Esophagus squamous epithelium (tissue), 5 donors: ENCODE measurements at places on chromosomes 6 and 20.

DNA sequence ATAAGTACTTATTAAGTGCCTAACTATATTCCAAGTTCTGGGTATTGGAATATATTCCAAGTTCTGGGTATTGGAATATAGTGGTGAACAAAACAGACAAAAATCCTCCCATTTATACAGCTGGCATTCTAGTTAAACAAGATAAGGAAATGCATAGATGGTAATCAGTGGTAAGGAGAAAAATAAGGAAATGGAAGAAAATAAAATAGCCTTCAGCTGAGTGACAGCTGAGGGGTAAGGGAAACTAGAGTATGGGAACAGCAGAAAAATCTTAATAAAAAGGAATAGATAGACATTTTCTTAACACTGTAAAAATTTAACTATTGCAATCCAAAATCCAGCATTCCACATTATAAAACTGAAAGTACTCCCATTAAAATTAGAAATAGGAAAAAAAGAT is 17.2 kb upstream of the WFDC10A start:
- no peak for DNase-seq

DNA sequence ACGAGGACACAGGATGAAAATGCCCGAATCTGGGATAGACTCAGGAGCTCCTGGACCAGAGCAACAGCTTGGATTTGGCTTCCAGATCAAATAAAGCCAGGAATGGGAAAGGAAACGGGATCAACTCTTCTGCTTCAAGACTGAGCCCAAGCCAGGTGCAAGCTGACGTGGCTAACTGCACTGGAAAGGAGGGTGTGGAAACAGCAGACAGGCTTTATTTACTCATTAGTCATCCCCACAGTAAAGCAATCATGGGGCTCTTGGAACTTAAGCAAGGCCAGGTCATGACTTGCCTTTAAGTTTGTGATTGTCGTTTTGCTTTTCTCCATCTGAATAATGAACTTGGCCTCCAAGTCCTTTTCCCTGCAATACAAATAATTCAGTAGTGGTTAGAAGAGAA is 45.2 kb downstream of the KIF16B start:
- DNase-seq: no peak

GRCh38 chr6:70310063-70310694 is 7.3 kb upstream of the COL9A1 start:
- DNase-seq: no peak

DNA sequence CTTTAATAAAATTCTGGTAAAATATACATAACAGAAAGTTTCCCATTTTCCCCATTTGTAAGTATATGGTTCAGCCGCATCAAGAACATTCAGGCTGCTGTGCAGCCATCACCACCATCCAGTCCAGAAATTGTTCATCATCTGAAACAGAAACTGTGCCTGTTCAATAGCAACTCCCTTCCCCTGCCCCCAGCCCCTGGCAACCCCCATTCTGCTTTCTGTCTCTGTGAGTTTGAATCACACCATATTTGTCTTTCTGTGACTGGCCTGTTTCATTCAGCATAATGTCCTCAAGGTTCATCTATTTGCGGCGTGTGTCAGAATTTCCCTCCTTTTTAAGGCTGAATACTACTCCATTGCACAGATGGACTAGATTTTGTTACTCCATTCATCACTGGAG is 19.1 kb downstream of the VSTM2L start:
- no peak for DNase-seq

GRCh38 chr20:13874394-13875157 is 89.7 kb downstream of the NDUFAF5 start:
- no peak for DNase-seq

DNA sequence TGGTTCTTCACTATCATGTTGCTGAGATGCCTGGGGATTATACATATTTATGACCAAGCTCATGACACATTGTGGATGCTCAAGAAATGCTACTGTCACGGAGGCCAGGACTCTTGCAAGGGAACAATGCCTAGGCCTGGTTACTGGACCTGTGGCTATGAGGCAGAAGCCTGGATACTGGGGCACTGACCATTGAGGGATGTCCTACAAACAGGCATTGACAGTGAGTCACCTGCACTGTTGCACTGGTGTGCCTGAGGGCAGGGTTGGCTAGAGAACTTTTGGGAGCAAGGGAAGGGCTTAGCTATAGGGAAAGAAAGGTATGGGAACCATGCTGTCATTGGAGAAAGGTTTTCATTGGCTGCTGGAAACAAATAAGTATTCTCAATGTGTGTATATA is 313.1 kb upstream of the SUPT3H start:
- DNase-seq: no peak

DNA sequence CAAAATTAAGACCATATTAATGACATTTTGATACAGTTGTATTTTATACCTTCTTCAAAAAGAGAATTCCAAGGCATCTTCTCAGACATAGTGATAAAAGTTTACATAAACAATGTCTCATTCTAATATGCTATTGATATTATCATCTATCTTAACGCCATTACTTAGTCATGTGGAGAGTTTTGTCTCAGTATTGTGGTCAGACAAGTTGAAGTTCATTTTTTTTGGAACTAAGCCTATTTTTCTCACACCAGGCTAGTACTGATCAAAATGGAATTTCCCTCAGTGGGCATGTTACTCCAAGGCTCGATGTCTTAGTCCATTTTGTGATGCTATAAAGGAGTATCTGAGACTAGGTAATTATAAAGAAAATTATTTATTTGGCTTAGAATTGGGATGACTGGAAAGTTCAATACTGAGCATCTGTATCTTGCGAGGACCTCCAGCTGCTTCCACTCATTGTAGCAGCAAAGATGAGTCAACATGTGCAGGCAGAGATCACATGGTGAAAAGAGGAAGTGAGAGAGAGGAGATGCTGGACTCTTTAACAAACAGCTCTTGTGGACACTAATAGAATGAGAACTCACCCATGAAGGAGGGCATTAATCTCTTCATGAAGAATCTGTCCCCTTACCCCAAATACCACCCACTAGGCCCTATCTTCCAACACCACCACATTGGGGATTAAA is 825.5 kb upstream of the MANEA start:
- no peak for DNase-seq

GRCh38 chr20:48773837-48774418 is 53.9 kb downstream of the PREX1 start:
- DNase-seq: no peak

DNA sequence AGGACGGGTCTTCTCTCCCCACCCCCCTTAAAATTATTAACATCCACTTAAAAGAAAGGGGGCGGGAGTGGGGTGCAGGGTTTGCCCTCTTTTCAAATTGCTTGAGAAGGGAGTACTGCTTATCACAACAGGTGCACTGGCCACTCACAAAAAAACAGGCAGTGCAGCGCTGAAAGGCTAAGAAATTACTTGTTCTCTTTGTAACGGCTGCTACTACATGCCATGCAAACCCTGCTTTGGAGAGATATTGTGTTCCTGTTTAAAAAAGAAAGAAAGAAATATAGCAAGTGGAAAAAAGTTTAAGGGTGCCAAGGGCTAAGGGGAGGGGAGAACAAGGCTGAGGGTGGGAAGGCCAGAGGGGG is 312.7 kb upstream of the JARID2 start:
- no peak for DNase-seq

DNA sequence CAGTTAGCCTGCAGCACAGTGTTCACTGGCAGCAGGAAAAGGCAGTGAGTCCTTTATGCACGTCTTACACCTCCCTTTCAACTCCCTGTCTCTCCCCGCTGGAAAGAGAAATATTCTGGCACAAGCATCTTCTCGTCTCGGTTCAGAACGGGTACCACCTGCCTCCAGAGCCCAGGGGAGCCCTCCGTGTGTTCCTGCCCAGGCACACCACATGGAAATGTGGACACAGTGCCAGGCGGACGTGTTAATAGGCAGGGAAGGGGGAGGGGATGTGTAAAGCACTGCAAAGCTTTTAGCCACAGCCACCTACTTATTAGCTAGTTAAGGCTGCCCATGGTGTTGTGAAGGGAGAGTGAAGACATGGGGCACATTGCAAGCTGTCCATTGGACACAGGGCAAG is 219.7 kb downstream of the FARS2 start:
- no peak for DNase-seq

DNA sequence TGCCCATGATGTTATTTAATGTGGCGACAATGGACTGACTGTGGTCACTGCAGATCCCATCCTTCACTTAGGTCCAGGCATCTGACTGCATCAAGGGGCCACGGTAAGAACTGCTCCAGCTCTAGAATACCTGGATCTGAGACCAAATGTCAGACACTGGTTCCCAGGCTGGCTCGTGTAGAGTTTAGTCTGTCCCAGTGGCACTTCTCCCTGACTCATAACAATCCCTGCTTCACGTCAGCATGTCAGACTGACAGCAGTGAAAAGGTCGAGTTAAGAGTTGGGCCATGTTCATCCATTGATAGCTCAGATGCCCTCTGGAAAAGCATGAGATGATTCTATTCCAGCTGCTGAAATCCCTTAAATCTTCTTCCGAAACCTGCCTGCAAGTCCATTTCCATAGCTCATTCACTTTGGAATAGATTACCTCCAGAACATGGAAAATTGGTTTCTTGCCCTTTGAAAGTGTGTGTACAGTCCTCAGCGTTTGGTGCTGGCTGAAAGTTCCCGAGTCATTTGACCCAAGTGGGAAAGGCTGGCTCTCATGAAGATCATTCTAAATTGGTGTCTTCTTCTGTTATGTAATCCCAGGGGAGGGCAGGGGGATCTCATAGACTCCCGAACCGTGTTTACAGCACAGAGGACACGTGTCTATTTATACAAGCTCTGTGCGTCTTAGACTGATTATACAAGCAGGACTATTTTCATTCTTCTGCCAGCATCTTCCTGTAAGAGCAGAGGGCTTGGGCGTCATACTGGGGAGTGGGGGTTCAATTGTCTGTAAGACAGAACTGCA is 160.8 kb downstream of the ZDHHC14 start:
- DNase-seq: no peak

DNA sequence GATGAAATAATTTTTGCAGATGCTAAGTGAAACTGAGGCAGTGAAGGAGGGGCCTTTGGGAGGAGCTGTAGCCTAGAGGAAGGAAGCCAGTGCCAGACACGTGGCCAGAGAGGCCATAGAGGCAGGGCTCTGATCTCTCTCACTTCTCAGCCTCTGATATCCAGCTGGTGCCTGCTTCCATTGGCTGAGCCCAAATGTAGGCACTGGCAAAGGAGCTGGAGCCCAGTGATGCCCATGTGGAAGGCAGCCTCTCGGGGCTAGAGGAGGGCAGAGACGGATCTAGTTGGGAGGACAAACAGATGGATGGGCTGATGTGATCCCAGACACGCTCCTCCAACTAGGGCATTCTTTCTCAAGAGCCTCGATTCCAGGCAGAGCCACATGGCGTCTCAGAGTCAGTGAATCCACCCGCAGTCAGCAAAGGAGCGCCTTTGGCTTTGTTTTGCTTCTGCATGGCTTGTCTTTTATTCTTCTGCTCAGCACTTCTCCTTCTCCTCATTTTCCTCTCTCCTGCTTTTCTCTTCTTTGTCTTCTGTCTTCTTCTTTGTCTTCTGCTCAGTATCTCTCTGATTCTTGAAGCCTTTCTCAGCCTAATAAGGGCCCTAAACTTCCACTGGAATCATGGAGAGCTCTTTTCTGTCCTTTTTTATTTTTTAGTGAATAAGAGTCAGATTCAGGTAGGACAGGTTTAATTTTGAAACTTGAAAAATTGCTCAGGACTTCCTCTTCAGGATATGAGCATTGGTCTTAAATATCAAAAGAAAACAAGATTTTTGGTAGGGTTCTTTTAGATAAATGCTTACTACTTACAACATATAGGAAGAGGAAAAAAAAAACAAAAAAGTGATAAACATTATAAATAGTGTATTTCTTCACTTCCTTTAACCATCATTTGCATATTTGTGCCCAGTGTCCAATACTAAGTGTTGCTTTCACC is 41.8 kb downstream of the CYP24A1 start:
- no peak for DNase-seq

DNA sequence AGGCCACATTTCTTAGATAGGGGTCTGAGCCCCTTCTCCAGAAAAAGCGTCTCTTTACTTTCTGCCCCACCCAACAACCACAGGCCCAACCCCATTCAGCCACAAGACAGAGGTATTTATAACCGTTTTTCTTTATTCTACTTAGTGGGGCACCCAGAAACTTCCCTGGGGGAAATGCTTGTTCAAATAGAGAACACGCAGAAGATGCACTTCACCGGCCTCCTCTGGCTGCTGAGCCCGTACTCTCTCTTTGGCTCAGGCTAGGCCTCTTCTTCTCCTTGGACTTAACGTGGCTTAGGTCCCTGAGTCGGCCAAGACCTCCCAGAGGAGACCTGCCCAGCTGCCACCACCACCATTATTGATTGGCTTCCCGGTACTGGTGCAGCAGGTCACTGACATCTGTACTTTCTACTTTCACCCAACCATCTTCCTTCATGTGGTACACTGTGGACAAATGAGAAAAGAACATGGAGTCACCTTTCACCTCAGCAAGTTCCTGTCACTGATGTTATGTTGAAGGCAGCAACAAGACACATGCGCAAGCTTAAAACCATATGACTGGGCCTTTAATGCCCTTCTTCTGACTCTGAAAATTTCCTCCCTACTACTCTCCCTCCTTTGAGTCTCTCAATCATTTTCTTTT is 2.2 kb upstream of the TAP2 start:
- no peak for DNase-seq

GRCh38 chr20:41669708-41670263 is 51.6 kb upstream of the CHD6 start:
- DNase-seq: no peak

DNA sequence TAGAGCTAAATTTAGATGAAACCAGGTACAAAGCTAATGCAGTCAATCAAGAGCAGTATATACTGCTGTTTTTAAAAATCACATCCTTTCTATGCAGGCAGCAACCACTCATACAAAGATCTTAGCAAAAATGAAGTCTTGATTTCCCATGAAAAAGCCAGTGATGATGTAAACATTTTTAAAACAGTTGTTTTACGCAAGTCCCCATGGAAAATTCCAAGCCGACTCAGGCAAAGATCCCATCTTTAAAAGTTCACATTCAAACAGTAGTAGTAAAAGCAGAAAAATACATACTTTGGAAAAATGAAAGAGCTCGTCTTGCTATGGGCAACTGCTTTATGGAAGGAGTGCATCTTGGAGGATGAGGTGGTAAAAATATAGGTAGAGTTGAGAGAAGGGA is 84.0 kb downstream of the RCAN2 start:
- DNase-seq: no peak

- DNase-seq: no peak
Observed at GRCh38 chr6:31586599-31587281, 663 bp downstream of the LST1 start.

DNA sequence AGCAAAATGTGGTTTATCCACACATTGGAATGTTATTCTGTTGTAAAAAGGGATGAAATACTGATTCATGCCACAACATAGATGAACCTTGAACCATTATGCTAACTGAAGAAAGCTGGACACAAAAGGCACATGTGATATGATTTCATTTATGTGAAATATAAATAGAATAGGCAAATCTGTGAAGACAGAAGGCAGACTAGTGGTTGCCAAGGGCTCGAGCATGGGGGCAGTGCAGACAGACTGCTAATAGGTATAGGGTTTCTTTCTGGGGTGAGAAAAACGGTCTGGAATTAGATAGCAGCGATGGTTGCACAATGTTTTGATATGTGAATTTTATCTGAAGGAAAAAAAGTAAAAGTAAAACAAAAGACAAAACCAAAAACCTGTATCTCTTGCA is 54.6 kb upstream of the FNDC1 start:
- DNase-seq: no peak
